ENCODE measurements at places on chromosomes 13 and 19.

DNA sequence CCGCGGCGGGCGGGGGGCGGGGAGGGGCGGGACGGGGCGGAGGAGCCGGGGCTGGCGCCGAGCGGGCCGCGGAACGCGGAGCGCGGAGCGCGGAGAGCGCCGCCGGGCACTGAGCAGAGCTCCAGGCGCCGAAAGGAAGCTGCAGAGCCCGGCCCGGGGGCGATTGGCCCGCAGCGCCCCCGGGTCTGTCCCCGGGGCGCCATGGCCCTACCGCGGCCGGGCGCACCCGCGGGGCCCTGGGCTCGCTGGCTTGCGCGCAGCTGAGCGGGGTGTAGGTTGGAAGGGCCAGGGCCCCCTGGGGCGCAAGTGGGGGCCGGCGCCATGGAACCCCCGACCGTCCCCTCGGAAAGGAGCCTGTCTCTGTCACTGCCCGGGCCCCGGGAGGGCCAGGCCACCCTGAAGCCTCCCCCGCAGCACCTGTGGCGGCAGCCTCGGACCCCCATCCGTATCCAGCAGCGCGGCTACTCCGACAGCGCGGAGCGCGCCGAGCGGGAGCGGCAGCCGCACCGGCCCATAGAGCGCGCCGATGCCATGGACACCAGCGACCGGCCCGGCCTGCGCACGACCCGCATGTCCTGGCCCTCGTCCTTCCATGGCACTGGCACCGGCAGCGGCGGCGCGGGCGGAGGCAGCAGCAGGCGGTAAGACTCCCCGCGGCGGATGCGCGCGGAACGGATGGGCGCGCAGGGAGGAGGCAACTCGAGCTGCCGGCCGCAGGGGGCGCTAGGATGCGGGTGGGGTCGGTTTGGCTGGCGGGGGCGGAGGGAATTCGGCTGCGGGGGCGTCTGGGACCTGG lies at the start of gene PDE4A:
Gene PDE4A (plus strand): TSS at position 95 of the 796 bp plus-strand sequence. CDS start 227 bp downstream, at position 322.
- no peak for DNase-seq

DNA sequence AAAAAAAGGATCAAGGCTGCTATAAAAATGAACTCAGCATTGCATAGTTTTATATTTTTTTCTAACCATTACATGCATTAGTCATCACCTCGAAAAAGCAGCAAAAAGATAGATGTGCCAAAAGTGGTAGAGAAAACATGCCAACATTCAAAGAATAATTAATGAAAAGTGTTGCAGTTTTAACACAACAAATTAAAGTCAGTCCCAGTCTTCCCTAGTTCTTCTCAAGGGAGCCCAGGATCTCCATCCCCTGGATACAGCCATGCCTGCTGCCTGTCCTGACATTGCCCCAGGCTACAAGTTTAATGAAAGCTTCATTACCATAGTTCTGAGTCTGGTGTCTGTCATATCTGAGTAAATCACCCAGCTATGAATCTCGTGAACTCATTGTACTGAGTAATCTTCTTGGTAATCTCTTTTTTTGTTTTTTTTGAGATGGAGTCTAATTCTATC lies 116.6 kb upstream of the KLF12 start:
- DNase-seq, result peak; percentile 17

- peak; percentile 35 for DNase-seq
These were observed 8.3 kb downstream of the TEKTIP1 start for GRCh38 chr19:3547301-3547731.

GRCh38 chr19:5632657-5633056 lies 9.8 kb downstream of the SAFB start:
- DNase-seq, result no peak

Data from trophoblast cell (in vitro differentiated cells and primary cell).